ENCODE measurements at places on chromosomes 1 and 21. TPM values are rescaled to one million over a fixed set of nuclear protein-coding genes. Genes with fewer than 3 reads are reported as not detected.

CLCNKB gene
- polyA plus RNA-seq, result 49.9 TPM

MEX3A gene
- 53.5 TPM for polyA plus RNA-seq

- no peak for DNase-seq
Observed at GRCh38 chr1:234256359-234256758, 116.9 kb upstream of the COA6 start.

DNA sequence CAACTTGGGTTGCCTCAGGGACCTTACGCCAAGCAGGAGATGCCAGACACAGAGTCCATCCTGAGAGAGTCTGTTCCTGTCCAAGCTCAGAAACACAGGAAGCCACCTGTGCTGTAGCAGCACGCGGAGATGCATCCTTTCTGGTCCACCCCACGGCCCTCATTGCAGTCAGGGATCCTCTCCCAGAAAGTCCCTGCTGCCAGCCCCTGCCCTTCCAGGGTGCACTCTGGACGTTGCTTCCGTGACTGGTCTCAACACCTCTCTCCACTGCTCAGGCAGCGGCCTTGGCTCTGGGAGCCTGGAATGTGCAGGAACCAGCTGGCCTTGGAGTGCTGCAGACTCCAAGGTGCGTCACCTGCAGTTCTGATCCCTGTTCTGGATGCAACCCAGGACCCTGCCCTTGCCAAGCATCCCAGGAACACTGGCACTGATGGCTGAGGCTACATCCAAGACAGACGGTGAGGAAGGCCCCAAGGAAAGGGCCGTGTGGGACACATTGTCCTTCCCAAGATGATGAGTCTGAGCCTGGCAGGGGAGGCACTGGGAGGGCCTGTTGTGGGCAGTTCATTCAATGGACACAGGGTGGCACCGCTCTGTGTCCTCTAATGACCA lies 21.7 kb upstream of the COL6A1 start:
- no peak for DNase-seq

- no peak for DNase-seq
Observed at GRCh38 chr21:19695796-19696195, 1292.2 kb upstream of the TMPRSS15 start.

DNA sequence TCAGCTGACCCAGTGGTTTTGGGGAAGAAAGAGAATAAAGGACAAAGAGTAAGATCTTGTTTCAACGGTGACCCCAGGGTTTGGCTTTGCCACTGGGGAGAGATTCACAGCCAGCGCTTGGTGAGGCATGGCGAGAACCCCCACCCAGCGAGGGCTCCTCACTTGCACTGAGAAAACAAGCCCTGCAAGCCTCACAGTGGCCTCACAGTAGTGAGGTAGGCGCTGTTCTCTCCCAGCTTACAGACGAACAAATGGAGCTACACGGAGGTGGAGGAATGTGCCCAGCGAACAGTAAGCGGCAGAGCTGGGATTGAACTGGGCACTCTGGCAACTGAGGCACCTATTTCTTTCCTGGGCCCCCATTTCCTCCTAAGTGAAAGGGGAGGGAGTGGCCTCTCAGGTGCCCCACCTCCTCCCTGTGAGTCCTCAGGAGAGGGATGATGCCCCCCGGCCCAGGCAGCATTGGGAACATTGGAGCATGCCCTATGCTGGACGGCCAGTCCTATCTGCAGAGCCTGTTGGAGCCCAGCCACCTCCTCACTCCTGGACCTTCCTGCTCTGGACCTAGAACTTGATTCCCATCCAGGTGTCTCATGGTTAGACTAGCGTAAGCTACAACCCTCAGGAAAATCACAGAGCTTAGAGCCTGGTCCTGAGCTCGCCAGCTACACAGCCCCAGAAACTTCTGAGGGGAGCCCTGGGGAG lies 73.4 kb upstream of the EDN2 start:
- DNase-seq, result no peak

Data from renal pelvis (tissue), 12 donors.